Nephron progenitor cell (in vitro differentiated cells): ENCODE measurements at places on chromosomes 3 and 15.
A peak's percentile ranks its signal among the peaks of the same experiment; 100 is the strongest.

DNA sequence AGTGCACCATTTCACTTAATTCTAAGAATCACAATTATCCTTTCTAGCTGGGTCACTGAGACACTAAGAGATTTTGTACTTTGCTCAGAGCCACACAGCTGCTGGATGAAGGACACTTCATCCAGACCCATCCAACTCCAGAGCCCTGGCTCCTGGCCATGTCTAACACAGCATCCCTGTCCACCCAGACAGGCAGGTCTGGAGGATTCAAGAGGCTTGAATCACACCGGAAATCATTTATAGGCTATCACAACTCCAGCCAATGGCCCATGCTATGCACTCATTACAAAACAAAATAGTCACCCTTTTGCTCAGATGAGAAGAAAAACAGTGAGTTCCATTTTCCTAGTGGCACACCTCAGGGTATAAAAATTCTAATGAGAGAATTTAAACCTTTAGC is 198.2 kb upstream of the LMCD1 start:
- DNase-seq: no peak

DNA sequence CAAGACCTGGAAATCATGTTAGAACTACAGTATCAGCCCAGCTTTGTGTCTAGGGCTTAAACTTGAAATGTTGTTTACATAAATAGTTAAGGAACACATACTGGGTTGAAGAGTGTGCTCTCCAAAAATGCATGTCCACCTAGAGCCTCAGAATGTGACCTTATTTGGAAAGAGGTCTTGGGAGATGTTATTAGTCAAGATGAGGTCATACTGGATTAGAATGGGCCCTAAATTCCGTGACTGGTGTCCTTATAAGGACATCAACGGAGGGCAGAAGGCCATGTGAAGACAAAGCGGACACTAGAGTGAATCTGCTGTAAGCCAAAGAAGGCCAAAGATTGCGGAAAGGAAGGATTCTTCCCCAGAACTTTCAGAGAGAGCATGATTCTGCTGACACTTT is 759.2 kb upstream of the CFAP20DC start:
- DNase-seq: no peak

DNA sequence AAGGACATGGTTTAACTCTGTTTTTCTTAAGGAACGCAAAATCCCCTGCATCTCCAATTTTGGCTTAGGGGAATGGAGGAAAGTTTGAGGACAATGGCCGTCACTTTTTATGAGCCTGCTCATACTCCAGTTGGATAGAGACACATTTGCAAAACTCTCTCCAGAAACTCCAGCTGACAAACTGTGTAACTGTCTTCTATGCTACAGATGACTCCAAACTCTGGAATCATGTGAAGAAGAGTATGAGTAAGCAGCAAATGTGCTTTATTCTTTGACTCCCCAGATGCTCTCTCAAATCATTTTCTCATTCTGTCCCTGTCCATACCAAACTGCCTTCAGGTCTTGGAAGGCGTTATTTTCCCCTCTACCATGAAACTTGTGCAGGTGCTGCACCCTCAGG is 226.5 kb upstream of the GPR149 start:
- DNase-seq: no peak

DNA sequence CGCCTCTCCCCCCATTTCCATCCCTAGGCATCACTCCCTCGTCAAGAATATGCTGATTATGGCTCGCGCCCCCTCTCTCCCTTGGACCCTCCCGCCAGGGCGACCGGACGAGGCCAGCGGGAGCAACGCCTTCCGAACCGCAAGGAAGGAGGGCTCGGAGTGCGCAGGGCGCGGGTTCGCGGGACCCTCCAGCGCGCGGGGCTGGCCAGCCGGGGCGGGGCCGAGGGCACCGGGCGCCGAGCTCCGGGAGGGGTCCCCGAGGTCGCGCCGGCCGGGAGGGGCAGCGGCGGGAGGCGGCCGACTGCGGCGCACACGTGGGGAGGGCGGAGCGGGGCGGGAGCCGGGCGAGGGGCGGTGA is 483 bp downstream of the EHD4 start:
- DNase-seq: peak; percentile 62

- no peak for DNase-seq
These were observed 71.0 kb downstream of the SOX14 start for GRCh38 chr3:137835096-137835495.

DNA sequence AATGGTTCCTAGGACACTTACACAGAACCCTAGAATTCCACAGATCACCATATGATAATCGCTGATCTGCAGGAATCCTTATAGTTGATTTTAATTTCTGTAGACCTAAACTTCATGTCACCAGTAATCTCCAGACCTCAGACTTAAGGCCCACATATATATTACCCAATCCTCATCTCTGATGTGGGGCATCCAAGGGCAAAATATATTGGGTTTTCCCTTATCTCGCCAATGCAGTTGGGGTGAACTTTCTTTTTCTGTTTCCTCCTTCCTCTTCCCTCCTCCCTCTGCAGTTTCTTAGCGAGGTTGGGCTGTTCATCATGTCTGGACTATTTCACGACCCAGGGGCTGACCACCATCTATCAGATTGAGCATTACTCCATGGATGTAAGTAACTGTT is 230.2 kb downstream of the P3H2 start:
- DNase-seq: no peak

DNA sequence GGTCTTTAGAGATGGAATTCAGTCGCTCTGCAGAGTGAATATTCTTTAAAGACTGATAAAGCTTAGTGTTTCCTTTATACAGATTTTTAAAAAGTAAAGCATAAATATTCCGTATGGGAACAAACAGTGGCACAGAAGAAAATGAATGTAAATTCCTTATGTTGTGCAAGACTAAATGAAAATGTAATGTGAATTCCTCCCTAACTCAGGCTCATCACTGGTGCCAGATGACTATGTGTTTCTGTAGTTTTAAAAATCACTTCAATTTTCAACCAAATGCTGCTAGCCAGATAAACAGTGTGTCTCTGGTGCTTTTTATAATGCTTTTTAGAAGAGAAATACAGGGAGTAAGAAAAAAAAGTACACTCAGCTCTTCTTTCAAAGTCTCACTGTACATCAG is 154.8 kb upstream of the SNTN start:
- DNase-seq: no peak
